ENCODE measurements at places on chromosomes 5 and 9. TPM values are rescaled to one million over a fixed set of nuclear protein-coding genes. Genes with fewer than 3 reads are reported as not detected.

GRCh38 chr9:79801459-79801858, 229.7 kb downstream of the TLE4 start:
- no peak for DNase-seq

GRCh38 chr5:3694819-3695218, 99.2 kb downstream of the IRX1 start:
- no peak for DNase-seq

- no peak for DNase-seq
Observed at GRCh38 chr9:133715866-133716563, 22.1 kb downstream of the SARDH start.

GRCh38 chr5:9544502-9545135, 1.3 kb downstream of the SEMA5A start:
- peak; percentile 79 for DNase-seq

GRCh38 chr9:131800366-131800765, 60.5 kb upstream of the RAPGEF1 start:
- DNase-seq = no peak

- no peak for DNase-seq
Observed at GRCh38 chr5:38018016-38018415, 178.2 kb upstream of the GDNF start.

GRCh38 chr5:115626445-115626823, 598 bp upstream of the TMED7 start:
- no peak for DNase-seq

- no peak for DNase-seq
Observed at GRCh38 chr5:1368756-1369155, 23.9 kb upstream of the CLPTM1L start.

GRCh38 chr5:137453483-137454080, 45.5 kb downstream of the SPOCK1 start:
- DNase-seq = no peak

- DNase-seq = no peak
Observed at GRCh38 chr5:171926311-171926710, 80.1 kb downstream of the FBXW11 start.

DNA sequence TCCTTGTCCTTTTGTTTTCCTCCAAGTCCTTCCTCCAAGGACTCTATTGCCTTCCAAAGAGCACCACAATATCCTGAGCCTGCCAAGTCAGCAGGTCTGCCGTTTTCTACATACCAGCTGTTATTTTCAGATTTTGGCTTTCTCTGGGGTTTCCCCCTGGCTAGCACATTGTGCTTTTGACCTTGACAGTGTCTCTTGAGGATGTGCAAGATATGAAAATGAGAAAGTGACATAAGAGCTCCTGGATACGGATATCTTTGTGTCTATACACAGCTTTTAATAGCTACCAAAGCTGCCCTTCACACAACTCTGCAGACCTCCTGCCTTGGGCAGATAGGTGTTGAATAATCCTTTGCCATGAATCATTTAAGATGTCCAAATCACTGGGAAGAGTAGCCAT, 67.0 kb downstream of the HAPLN1 start:
- DNase-seq = no peak

DNA sequence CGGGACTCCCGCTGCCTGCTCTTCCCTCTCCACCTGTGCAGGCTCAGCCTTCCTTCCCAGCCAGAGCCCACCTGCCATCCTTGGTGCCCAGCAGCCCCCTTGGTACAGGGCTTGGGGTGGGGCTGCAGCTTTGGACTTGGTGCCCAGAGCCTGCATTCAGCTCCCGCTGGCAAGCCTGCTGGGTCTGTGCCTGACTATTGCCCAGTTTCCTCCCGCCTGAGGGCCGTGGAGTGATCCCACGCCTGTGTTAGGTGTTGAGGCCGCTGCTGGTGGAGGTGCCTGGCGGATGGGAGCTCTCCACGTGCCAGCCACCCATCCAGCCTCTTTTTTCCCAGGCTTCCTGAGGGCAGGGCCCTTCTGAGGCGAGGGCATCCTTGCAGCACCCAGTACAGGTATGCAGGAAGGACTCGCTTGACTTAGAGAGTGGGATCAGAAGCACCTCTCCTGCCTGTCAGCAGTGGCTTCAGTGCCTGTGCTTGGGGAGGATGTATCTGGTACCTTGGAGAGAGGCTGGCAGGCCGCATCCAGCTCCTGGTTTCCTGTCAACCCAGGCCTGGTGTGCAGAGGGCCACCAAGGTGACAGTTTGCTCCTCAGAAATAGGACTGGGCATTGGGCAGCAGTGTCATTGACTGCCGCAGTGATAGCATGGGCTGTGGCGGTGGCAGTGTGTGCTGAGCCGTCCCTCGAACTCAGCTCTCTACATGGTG, 7.8 kb downstream of the RXRA start:
- peak; percentile 33 for DNase-seq

GRCh38 chr9:25212361-25212760, 465.9 kb downstream of the TUSC1 start:
- no peak for DNase-seq

- DNase-seq = peak; percentile 72
Observed at GRCh38 chr5:160269017-160269416, 39.7 kb downstream of the FABP6 start.

DNA sequence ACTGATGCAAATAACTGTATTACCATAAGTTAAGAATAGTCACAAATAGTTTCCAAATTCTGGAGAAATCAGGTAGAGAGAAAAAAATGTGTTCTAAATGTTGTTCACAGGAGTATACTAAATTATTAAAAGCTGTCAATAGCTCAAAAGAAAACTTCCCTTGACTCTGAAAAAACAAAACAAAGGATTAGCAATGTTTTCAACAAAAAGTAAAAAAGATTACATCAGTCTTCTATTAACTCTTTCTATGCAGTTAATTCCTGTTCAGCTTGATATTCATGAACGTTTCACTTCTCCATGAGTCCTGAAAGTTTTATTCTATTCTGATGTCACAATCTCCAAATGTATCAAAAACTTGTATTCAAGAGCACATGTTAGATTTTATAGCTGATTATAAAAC, 9.5 kb upstream of the CLTB start:
- DNase-seq = no peak

GRCh38 chr5:137627293-137627692, 108.6 kb downstream of the KLHL3 start:
- DNase-seq = no peak

- no peak for DNase-seq
Observed at GRCh38 chr9:120531683-120532300, 48.2 kb downstream of the CDK5RAP2 start.

GRCh38 chr5:98231089-98231488, 542.4 kb upstream of the RGMB start:
- no peak for DNase-seq

DNA sequence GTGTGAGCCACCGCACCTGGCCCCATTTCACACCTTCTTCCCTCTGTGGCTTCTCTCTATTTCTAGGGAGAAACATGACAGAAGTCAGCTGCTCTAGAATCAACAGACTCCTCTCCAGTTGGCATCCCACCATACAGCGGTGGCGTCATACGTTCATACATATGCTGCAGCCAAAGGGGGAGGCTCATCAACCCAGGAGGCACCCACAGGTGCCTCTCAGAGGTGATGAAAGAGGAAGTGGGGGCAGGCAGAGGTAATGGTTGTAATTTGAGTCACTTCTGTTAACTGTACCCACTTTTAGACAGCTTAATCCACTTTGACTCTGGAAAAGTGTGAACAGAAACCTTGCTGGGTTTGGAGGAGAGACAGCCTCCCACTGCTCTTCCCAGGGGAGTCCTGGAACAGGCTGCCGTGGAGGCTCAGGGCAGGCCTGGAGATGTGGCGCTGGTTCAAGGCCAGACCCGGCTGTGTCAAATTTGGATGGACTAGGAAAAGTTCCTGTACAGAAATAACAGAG, 47.3 kb upstream of the SUB1 start:
- DNase-seq = peak; percentile 44

DNA sequence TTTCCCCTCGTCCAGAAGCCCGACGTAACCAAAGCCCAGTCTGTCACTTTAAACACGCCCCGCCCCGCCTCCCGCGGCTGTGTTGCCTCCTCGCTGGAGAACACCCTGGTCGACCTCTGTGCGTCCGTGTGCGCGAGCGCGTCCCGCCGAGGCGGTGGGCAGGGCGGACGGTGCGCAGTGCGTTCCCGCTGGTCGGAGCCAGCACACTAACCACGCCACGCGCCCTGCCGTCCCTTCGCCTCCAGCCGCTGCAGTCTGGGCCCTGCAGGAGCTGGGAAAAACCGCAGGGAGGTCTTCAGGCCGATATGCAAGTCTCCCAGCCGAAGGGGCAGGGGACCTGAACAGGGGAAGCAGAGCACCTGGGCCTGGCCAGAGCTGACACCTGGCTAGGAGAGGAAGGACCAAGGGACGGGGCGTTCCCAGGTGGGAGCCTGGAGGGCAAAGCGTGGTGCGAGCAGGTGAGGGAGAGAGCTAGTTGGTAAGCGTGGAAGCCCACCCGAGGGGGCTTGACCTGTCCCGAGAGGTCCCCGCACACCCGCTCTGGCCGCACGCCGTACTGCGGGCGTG, 1.3 kb upstream of the PHPT1 start:
- DNase-seq = peak; percentile 96

- DNase-seq = peak; percentile 91
Observed at GRCh38 chr5:119070578-119070827, 384 bp upstream of the DMXL1 start.

GRCh38 chr5:173772384-173773059, 115.6 kb upstream of the CPEB4 start:
- no peak for DNase-seq

- DNase-seq = no peak
Observed at GRCh38 chr9:86575825-86576525, 221.8 kb upstream of the TUT7 start.

DNA sequence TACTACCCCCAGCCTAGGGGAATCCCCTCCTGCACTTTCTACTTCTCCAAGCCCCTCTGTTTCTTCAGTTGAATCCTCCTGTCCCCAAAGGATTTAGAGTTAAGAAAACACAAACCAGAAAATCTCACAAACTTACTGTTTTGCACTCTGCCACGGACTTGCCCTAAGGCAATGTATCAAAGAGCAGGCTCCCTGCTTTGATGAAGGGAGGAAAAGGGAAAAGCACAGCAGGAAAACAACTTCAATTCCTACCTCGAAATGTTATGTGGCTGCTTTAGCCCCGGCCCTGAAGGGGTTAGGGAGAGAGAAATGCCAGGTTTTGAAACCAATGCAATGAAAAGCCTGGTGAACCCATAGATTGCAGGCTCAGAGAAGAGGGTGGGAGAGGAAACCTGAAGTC, 254.7 kb downstream of the MAN2A1 start:
- no peak for DNase-seq

DNA sequence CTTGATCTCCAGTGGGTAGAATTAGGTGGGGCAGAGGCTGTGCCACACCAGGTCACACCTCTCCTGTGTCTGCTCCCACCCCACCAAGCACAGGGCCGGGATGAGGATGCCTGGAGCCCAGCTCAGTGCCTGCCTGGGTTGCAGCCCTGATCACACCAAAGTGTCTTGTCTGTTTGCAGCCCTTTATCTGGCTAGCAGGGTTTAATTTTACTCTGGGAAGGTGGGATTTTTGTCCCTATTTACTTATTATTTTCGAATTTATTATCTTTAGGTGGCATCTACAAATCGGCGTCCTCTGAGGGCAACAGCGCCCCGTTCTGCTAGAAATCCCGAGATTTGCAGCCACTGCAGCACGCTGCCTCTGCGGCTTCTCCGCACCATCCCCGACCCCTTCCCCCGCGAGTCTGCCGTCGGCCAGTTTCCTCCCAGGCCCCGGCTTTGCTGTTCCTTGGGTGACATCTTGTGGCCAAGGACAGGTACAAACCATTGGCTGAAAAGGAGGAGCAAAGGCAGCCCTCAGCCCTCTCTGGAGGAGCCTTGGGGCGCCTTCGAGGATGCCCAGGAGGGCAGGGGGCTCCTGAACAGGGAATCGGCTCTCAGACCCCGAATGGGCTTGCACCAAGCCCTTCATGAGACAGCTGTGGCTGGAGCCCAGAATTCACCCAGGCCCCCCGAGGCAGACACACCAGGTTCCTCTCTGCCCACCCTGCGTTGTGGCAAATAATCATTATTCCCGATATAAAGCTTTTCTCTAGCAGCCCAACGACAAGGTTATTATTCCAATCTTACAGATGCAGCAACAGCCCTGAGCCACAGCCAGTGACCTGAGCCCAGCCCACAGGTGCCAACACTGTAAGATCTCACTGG, 113.0 kb downstream of the GAPVD1 start:
- peak; percentile 54 for DNase-seq

GRCh38 chr9:715743-716400, 125.6 kb upstream of the DMRT1 start:
- no peak for DNase-seq

Gene EQTN
- 1.5 TPM for total RNA-seq

Gene PCAT7
- 1.9 TPM for total RNA-seq

Gene AGXT2
- total RNA-seq = not detected

Gene RETREG1
- 63.7 TPM for total RNA-seq

Gene LOX
- 7.5 TPM for total RNA-seq

Gene TNC
- 43.8 TPM for total RNA-seq

Gene SPATA31E1
- not detected for total RNA-seq

Gene ADAMTSL1
- 13.5 TPM for total RNA-seq

Gene CER1
- not detected for total RNA-seq

Gene FCHO2
- 47.5 TPM for total RNA-seq

Gene N4BP3
- 0.95 TPM for total RNA-seq

Gene LHX6
- 1.6 TPM for total RNA-seq

Gene TARS1
- 103 TPM for total RNA-seq

Gene CD72
- 1.2 TPM for total RNA-seq

Gene SV2C
- 0.36 TPM for total RNA-seq

Gene INSL6
- total RNA-seq = not detected

Gene PCA3
- total RNA-seq = not detected

Gene TMEM252
- not detected for total RNA-seq

Gene LCN12
- 10.2 TPM for total RNA-seq

Measured in left colon (tissue), 2 donors.